Activated CD4-positive, alpha-beta T cell treated with anti-CD3 and anti-CD28 coated beads, Interleukin-2, amount 10 ng/mL, durations not matched to agents 24 days and 14 days (primary cell): ENCODE measurements at places on chromosomes 6 and 20.

DNA sequence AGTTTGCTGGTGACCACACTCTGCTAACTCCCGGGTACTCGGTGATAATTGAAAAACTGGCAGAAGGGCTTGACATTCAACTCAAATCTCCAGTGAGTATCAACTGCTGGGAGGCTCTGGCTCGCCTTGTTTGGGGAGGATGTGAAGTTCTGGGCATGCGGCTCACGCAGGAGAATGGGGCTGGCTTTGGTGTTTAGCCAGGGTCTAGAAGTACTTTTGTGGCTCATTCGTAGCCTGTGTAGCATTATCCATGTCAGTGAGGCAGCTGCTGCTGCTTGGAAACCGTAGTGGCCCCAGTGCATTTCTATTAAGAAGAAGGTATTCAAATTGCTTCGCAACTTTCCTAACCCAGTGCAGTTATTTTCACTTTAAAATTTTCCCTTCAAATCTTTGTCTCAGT, 52.2 kb downstream of the KDM1B start:
- no peak overlapping the region for H3K27ac ChIP-seq
- no peaks in the 10 kb centered on the region for H3K27me3 ChIP-seq
- no peak for DNase-seq
- H3K4me1 ChIP-seq, result peaks cover 6% of the 10 kb centered on the region

GRCh38 chr6:32415521-32416019, 8.6 kb upstream of the BTNL2 start:
- no peak overlapping the region for H3K4me3 ChIP-seq
- DNase-seq, result peak; percentile 93
- peaks cover 57% of the 10 kb centered on the region for H3K27me3 ChIP-seq
- peaks cover 8% of the 10 kb centered on the region for H3K4me1 ChIP-seq
- H3K27ac ChIP-seq, result no peak overlapping the region
- no peaks in the 10 kb centered on the region for H3K36me3 ChIP-seq

DNA sequence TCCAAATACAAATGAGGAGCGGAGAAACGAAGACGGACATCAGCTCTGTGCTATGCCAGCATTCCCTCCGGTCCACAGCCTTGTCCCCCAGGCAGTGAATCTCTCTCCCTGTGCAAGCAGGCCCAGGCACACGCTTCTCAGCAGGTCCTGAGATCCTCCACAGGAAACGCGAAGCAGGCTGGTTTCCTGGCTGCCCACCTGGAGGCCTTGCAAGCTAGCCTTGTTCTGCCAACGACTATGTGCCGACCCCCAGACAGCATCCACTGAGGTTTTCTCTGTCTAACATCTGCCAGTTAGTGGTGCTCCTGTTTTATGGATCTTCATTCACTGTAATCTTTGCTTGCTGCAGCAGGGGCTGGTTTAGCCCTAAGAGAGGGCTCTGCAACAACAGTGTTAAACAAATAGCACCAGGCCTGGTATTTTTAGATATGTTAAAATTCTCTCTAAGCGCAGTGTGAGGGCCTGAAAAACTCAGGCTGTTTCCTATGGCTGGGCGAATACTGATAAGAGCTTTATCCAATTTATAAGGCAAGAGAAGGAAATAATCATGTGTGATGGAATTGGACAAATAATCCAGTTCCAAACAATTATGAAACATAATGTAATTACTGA, 386.0 kb upstream of the ARID1B start:
- H3K27ac ChIP-seq, result no peak overlapping the region
- no peak overlapping the region for H3K4me3 ChIP-seq
- DNase-seq, result no peak
- H3K27me3 ChIP-seq, result peaks cover 29% of the 10 kb centered on the region
- peaks cover 5% of the 10 kb centered on the region for H3K4me1 ChIP-seq

GRCh38 chr20:16760431-16761304, 12.5 kb downstream of the OTOR start:
- H3K27ac ChIP-seq, result no peak overlapping the region
- no peaks in the 10 kb centered on the region for H3K4me1 ChIP-seq
- DNase-seq, result no peak
- no peak overlapping the region for H3K4me3 ChIP-seq
- H3K27me3 ChIP-seq, result peaks cover 12% of the 10 kb centered on the region
